ENCODE measurements at places on chromosomes 5 and 9.

- DNase-seq = no peak
These were observed 219.4 kb downstream of the NFIB start for GRCh38 chr9:14094491-14094890.

DNA sequence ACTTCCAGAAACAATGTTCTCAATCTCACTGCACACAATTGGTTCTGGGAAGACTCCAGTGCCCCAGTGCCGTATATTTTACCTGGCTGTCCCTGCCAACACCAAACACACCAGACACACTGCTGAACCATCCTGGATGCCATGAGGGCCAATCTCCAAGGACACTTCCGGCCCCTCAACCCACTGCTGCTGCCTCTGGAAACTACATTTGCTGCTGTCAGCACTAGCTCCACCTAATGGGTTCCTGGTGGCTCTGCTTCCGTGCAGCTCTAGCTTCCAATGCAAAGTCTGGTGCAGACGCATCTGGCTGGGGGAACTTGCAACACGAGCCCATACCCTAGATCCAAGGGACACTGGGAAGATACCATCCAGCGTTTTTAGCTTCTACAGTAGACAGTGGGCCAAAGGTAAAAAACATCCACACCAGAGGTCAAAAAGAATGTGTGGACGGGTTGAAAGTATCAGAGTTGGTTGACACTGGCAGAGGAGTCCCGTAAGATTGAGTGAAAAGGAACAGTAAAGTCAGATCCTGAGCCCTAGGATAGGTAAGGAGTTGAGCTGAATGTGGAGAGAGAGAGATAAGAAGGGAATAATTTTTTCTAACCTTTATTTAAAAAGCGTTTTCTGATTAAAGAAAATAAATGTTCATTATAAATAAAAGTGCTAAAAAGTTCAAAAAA is 99.7 kb upstream of the KIF2A start:
- DNase-seq = no peak

DNA sequence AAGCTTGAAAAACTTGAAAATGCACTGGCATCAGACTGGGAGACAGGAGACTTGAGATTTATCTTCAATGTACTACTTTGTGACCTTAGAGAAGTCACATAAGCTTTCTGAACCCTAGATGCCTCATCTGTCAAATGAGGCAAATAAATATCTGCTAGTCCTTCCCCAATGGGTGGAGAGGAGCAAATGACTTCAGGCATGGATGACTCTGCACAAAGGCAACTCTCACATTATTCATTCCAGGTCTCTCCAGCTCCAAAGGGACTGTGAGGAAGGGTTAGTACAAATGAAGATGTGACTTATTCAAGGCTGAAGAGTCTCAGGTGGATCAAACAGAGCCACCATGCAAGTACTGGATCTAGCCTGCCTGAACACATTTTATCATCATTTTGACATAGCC is 228.7 kb downstream of the SLIT3 start:
- DNase-seq = no peak

DNA sequence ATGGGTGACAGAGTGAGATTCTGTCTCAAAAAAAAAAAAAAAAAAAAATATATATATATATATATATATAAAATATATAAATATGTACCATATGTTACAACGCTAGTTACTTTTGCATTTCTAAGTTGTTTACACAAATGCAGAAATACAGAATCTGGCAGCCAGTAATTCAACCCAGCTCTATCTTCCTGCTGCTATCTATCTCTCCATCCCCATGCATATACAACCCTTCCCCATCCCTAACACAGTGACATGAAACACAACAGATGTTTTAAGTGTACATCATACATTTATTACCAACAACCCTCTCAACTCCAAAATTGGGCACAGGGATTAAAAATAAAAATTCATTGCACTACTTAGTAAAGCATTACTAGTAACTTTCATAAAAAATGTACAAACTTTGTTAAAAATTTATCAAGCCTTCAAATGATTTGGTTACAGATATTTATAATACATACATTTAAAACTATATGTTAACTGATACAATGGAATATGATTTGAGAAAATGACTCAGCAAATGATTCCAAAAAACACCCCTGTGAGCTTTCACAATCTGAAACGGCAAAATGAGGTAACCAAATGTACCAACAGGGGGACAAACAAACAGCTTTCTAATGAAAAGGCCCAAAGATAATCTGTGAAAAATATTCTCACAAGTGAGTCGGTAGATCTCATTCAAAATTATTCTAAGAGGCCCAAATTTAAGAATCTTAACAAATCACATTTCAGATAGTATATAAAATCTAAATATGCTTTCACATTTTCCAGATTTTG is 63.8 kb downstream of the RNF38 start:
- DNase-seq = no peak

- no peak for DNase-seq
These were observed 4.9 kb downstream of the TBC1D9B start for GRCh38 chr5:179902763-179903158.

GRCh38 chr9:92627651-92628050 is 42.3 kb downstream of the IPPK start:
- no peak for DNase-seq

GRCh38 chr5:172951371-172952033 is 7.7 kb upstream of the RPL26L1 start:
- DNase-seq = no peak

DNA sequence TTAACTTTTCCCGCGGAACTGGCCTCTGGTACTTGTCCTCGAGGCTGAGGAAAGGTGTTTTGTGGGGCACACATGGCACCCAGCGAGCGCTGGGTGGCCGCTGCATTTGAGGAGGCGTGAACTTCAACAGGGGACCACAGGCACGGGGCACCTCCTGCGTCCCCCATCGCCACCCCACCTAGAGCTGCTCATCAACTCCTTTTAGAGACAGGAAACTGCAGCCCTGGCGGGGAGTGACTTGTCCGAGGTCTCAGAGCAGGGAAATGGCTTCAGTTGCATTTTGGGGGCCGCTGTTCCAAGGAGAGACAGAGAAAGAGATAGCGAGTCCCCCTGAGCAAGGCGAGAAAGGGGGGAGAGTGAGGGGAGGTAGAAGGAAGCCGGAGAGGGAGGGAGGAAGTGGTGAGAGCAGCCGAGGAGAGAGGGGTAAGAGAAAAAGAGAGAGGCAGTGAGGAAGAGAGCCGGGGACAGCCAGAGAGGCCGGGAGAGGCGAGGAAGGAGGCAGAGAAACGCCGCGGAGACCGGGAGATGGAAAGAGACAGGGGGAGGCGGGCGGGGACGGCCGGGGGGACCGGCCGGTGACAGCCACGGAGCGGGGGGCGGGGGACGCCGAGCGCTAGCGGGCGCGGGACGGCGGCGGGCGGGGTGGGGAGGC is 12.5 kb upstream of the LHX2 start:
- peak; percentile 45 for DNase-seq

DNA sequence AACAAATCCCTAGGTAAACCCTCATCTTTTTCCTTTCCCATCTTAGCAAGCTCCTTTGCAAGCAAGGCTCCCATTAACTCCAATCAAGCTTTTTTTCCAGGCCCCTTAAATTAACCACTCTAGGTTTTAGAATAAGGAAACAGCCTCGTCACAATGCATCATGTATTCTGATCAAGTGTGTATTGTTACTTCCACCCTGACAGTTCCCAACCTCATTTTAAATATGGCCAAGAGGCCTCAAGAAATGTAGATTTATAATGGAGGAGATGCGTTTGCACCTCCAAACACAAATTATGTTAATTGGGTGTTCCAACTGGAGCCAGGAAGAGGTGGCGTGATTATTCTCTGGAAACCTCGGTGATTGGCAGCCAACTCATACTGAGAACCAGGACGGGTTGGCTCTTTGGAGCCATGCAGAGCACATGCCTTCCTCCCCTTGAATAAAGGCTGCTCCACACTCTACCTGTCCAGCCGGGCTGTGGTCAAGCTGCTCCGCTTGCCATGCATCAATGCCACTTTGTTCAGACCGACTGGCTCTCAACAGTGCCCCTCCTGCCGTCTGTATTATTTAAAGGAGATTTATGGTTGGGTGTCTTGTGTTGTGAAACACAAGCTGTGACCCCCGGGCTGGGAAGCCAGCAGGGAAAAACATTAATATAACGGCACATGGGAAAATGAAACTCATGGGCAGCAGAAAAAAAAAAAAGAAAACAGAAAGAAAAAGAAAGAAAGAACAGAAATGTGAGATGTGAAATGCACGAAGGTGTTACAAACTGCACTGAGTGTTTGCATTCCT is 191.1 kb downstream of the EBF1 start:
- DNase-seq = no peak

GRCh38 chr9:133726401-133727276 is 11.5 kb downstream of the SARDH start:
- DNase-seq = peak; percentile 72

DNA sequence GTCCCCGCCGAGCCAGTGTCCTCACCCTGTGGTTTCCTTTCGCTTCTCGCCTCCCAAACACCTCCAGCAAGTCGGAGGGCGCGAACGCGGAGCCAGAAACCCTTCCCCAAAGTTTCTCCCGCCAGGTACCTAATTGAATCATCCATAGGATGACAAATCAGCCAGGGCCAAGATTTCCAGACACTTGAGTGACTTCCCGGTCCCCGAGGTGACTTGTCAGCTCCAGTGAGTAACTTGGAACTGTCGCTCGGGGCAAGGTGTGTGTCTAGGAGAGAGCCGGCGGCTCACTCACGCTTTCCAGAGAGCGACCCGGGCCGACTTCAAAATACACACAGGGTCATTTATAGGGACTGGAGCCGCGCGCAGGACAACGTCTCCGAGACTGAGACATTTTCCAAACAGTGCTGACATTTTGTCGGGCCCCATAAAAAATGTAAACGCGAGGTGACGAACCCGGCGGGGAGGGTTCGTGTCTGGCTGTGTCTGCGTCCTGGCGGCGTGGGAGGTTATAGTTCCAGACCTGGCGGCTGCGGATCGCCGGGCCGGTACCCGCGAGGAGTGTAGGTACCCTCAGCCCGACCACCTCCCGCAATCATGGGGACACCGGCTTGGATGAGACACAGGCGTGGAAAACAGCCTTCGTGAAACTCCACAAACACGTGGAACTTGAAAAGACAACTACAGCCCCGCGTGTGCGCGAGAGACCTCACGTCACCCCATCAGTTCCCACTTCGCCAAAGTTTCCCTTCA is 1.4 kb downstream of the GLIS3 start:
- DNase-seq = peak; percentile 55

DNA sequence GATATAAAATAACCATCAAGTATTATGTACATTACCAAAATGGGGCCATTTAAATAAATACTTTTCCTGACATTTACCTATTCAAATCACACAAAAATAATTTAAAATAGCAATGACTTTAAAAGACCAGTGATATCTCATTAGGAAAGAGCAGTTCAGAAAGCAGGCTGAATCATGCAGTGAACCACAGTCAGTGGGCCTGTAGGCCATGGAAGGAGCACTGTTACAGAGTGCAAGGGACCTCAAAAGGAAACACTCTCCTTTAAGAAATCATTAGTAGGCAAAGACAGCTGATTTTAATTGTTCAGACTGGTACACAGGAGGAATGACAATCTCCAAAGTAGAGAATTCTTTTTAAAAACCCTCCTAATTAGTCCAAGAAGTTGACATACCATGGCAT is 283.5 kb upstream of the EFNA5 start:
- no peak for DNase-seq

GRCh38 chr5:20000416-20000815 is 12.4 kb upstream of the CDH18 start:
- no peak for DNase-seq
